Liver (tissue), 10 donors: ENCODE measurements at places on chromosomes 7 and 10. TPM values are rescaled to one million over a fixed set of nuclear protein-coding genes. Genes with fewer than 3 reads are reported as not detected.

- no peak for DNase-seq
Observed at GRCh38 chr10:43930243-43930642, 281.6 kb upstream of the ZNF32 start.

GRCh38 chr10:62748386-62748785 is 56.1 kb upstream of the ADO start:
- no peak for DNase-seq

- no peak for DNase-seq
Observed at GRCh38 chr7:99109108-99110051, 34.5 kb downstream of the SMURF1 start.

DNA sequence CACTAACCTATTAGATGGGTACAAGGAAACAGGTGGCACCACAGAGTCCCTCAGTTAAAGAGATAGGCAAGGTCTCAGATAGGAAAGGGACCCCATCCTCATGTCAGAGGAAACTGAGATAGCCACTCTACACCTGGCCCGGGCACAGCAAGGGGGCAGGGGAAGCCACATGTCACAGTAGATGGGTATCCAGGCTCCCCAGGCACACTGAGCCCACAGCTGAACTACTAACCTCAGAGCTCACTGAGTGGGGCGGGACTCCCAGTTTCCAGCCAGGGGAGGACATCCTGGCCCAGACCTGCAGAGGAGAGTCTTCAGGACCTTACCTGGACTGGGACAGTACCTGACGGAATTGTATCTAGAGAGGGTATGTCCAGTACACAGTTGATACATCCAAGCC is 3.7 kb upstream of the CDHR1 start:
- no peak for DNase-seq

- DNase-seq, result no peak
Observed at GRCh38 chr7:42606193-42606905, 305.5 kb downstream of the C7orf25 start.

DNA sequence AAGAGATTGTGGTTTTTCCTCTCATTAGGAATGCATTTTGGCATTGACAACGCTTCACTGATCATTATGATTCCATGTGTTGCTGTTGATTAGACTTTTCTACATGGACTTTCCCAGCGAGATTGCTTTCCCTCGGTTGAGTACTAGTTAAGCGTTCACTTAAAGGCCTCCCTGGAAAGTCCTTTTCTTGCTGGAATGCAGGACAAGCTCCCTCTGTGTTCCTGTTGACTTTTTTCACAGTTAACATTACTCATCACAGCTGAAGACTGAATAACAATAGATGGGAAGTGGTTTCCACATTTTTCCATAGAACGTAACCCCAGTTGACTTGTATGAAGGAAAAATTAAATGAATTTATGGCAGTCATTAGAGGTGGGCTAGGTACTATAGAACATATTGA is 2.6 kb upstream of the CAV1 start:
- DNase-seq, result no peak

DNA sequence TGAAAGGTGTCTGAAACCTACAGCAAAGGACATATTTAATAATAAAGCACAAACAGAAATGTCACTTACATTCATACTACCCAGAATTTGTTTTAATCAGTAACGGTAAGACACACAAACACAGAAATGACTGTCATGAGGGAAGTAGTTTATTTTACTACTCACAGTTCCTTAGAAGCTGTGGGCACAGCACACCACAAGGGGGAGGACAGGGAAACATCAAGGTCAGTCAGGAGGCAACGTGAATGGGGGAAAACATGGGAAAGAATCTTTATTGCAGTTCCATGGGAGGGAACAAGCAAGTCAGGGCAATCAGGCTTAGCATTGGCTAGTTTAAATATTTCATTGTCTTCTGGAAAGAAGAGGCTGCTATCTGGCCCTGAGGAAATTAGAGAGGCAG is 123.8 kb upstream of the PDSS1 start:
- DNase-seq, result no peak

DNA sequence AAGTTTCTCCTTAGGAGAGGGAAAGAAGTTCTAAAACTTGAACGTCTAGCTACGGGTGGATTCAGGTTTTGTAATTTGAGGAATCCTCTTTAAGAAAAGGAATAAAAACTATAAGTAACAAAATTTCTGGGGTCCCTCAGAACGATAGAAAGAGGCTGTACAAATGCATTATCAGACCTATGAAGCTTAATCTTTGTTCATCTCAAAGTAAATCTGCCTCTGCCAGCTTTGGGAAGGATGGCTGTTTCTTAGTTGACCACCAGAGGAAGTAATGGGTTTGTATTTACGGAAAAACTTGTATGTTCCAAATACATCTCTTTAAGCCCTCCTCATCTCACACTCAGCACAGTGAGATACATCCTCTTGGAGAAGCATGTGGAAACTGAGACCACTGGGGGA is 864 bp downstream of the PSTK start:
- no peak for DNase-seq

DNA sequence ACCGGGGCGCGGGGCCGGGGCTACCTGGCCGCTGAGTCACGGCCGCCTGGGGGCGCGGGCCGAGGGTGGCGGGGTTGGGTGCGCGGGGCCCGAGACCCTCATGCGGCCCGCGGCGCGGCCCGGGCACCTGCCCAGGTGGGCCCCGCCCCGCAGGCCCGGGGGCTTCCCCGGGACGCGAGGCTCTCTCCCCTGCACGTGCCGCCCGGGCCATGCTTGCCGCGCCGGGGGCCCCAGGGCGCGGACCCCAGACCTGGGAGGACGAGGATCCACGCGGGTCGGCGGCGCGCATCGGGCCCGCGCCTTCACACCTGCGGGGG is 402 bp downstream of the MAFK start:
- no peak for DNase-seq

DNA sequence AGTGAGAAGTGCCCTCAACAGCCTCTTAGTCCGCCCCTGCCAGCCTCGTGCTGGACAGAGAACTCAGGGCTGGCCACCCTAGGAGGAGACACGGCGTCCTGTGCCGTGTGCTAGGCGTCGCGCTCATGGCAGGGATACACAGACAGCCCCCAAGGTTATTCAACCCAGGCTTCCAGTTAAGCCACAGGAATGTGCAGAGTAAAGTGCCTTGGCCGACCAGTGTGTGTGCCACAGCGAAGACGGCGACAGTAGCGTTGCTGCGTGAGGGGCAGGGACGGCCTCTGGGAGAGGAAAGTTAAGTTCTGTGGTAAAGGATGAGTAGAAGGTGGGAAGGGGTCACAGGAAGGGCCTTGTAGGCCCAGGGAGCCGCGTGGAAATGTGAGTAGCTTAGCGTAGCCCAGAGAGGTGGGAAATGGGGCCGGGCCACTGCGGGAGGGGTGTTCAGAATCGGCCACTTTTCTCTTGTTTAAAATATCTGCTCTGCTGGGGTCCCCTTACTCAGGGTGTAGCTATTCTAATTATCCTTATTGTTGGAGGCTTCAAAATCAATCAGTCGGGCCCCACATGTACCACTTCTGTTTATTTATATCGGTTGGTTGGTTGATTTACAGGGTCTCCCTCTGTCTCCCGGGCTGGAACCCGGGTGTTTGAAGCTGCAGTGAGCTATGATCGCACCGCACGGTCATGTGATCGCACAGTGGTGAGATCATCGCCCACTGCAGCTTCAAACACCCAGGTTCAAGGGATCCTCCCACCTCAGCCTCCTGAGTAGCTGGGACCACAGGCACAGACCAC is 24.5 kb downstream of the TMEM120A start:
- no peak for DNase-seq

DNA sequence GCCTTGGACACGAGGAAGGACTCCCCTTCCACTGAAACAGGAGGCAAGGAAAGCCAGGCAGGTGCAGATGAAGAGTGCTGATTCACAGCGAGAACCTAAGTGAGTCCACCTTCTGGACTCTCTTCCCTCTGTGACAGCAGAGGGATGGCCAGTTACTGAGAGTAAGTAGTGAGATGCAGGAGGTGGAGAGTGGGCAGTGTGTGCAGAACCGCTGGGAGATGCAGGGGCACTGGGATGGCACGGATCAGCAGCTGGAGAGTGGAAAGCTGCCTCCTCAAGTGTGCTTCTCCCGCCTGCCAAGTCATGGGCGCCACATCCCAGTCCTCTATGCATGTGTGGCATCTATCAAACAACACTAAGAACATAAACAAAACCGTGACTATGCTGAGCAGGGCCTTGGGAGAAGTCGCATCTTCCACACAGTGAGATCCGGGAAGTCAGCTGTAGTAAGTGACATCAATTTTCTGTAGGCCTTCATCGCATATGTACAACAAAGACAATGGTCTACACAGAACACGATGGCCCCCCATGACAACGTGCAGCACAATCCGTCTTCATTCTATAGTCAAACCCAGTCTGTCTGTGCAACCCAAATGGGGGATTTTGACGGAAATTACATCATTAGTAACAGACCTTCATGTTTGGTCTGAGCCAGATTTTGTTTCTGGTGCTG is 217.4 kb upstream of the KLF14 start:
- no peak for DNase-seq

DNA sequence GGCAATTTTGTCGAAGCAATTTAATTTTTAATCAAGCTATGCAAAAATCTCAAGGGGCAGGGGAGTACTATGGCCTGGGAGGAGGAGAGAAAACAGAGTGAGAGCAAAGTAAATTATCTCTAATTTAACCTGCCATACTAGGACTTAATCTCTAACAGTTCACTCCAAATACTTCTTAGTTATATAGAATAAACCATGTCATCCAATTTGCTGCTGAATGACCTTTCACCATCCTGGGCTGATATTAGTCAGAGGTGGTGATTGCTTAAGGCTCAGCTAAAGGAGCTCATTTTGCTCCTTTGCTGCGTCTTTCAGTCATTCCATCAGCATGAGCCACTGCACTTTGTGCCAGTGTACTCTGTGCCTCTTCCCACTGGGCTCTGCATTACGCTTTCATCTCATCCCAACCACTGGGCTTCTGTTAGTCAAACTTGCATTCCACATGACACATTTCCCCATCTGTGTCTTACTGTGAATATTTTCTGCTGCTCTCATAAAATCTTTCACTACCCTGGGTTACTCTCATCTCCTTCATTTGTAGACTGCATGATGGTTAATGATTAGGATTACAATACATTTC is 84.3 kb downstream of the CD36 start:
- DNase-seq, result no peak

GRCh38 chr10:15747632-15748031 is 27.9 kb upstream of the ITGA8 start:
- no peak for DNase-seq

GRCh38 chr7:129066290-129067131 is 11.6 kb upstream of the TNPO3 start:
- DNase-seq, result no peak

GRCh38 chr10:29749150-29749549 is 114.4 kb upstream of the SVIL start:
- DNase-seq, result no peak

DNA sequence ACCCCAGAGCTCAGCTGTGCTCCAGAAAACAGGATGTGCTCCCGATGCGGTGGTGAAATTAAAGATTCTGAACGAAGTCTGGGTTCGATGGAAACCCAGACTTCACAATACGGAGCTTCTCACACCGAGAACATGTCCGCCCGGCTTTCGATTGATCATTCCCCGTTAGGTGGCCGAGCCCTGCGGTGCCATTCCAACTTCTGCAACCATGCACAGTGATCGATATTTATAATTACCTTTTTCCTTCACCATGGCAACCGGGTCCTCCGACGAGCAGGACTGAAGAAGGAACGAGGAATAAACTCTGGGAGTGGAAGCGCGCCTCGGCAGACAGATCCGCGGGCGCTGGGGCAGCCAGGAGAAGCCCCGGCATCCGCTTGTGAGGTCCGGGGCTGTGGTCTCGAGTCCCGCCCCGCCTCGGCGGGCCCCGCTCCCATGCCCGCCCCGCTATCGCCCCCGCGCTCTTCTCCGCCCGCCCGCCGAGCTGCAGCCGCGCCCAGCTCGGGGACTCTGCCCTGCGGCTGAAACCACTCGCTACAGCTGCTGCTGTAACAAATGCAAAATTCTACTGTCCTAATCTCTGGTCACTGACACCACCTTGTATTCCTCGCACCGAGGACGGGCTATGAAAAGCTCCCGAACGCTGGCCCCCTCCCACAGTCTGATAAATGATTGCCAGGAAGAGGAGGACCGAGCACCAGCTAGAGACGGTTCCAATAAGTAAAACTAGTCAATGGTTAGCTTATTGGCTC is 26.2 kb downstream of the ABLIM1 start:
- DNase-seq, result peak; percentile 63

DNA sequence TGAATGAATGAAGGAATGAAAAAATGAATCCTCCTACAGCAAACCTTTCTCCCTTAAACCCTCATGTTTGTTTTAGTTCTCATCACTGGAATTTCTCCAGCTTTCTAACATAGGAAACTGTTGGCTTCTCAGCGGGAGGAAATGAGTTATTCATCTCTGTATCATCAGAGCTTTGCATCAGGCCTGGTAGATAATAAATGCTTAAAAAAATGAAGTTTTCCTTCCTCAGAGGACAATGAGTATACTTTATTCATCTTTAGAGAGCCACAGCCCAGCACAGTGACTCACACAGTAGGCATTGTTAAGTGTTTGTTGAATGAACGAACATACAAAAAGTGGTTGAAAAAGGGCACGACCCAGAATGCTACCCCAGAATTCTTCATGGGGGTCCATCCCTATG is 62.6 kb downstream of the COL13A1 start:
- no peak for DNase-seq

Gene CAMK2G
- total RNA-seq, result 18.3 TPM

DNA sequence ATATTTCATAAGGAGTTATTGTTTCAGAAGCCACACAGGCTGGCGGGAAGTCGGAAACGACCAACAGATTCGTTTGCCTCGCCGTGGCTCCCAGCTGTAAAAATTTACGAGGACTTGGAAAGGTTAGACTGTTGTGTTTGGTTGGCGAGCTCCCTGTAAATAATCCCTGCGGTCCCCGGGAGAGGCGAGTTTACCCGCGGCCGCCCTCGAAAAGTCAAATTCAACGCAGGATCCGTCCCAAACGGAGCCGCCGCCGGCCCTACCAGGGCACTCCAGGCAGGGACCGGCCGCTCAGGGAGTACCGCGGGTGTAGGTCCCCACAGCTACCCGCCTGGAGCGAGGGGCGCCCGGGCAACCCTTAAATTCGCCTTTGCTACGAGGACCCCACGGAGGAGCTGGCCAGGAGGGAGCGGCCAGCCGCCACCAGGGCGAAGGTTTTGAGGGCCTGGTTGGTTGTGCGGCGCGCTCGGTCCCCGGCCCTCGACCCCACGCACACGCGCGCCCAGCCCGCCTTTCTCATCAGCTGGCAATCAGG is 726 bp upstream of the HOXA9 start:
- DNase-seq, result no peak

Gene FAM180A
- total RNA-seq, result 0.19 TPM

Gene NCF1
- total RNA-seq, result 2.3 TPM

Gene SBDS
- 34.1 TPM for total RNA-seq

DNA sequence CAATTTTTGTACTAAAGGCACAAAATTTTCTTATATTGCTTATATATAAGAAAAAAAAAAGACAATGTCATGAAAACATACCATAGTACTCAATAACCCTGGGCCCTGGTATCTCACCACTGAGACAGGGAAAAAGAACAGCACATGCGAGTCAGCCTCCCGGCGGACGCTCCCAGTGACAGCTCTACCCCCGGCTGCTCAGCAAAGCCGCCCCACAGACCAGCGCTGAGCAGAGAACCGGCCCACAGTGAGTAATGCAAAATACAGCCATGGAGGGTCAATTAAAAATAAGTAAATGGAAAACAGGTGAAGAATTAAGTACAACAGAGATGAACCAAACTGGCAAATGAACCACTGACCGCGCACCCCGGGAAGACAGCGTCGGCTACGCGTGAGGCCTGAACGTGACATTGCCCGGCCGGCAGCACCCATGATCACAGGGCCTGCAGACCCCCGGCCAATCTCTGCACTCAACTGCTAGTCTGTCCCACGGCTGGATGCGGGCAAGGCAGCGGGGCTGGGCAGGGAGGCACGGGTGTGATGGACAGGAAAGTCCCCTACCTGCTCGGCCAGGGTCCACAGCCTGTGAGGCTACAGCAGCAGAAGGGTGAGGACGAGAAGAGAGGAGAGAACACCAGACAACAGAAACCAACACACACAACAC is 175.9 kb downstream of the ZMYND11 start:
- no peak for DNase-seq
